ENCODE measurements at places on chromosomes 1 and 21.

- DNase-seq = no peak
Measured at GRCh38 chr1:204373911-204374310, 14.2 kb upstream of the PLEKHA6 start.

- DNase-seq = peak; percentile 57
Measured at GRCh38 chr1:199756066-199756465, 271.4 kb upstream of the NR5A2 start.

DNA sequence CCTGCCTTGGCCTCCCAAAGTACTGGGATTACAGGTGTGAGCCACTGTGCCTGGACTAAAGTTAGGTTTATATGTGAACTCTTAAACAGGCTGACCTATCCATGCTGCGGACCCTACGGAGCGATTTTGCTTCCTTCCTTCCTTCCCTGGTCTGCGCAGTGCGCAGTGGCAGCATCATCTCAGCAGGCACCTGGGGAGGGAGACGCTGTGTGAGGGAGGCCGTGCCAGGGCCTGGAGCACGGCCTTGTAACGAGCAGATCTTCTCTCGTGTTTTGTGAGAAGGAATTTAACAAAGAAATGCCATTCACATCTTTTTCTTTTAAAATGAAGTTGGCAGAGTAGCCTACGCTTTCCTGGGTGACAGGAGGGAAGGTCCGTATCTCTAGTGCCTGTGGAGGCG, 45.8 kb downstream of the PKNOX1 start:
- DNase-seq = no peak

- DNase-seq = no peak
Measured at GRCh38 chr21:36733857-36734256, 34.9 kb downstream of the SIM2 start.

- DNase-seq = peak; percentile 52
Measured at GRCh38 chr1:58155418-58156123, 391.0 kb downstream of the OMA1 start.

- no peak for DNase-seq
Measured at GRCh38 chr1:106727171-106727570, 329.3 kb upstream of the PRMT6 start.

DNA sequence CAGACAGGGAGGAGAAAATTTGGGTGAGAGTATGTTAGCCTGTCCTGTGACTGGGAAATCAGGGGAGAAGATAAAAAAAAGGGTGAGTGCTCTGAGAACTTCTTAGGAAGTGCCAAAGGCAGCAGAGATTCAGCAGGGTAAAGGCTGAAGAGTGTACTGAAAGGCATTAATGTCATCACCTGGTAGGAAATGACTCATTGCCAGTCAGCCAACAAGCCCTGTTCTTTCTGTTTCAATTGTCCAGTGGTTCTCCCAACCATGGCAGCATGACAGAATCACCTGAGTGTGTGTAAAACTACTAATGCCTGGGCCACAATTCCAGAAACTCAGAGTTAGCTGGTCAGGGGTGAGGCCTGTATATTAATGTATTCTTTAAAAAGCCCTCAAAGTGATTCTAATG, 83.5 kb downstream of the INTS7 start:
- DNase-seq = no peak

DNA sequence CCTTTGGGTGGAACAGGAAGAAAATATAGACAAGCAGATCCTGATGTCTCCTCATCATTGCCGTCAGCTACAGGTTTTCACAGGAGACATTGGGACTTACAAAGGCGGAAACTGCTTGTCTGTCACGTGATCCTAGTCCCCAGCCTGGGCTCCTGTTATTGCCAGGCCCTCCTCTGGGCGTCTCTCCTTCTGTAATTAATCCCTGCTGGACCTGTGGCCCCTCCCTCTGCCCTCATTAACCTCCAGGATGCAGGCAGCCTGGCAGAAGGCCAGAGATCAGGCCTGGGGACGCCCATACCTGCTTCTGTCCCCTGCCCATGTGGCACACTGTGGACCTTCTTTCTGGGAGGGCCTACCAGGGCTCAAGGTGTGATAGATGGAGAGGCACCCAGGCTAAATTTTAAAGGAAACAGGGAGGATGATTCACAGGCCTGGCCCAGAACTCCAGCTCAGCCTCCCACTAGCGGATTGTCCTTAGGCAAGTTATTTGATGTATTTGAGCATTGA, 2.4 kb downstream of the S100A5 start:
- no peak for DNase-seq

DNA sequence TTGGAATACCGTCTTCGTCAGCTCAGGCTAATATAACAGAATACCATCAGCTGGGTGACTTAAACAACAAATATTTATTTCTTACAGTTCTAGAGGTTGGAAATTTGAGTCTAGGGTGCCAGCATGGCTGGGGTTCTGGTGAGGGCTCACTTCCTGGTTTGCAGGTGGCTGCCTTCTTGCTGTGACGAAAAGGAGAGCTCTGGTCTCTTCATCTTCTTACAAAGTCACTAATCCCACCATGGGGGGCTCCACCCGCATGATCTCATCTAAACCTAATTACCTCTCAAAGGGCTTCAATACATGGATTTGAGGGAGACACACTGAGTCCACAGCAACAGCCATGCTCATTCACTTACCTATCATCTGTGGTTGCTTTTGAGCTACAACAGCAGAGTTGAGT, 78.3 kb downstream of the PSMG1 start:
- DNase-seq = no peak

- DNase-seq = no peak
Measured at GRCh38 chr1:206800891-206801290, 28.6 kb upstream of the IL10 start.

DNA sequence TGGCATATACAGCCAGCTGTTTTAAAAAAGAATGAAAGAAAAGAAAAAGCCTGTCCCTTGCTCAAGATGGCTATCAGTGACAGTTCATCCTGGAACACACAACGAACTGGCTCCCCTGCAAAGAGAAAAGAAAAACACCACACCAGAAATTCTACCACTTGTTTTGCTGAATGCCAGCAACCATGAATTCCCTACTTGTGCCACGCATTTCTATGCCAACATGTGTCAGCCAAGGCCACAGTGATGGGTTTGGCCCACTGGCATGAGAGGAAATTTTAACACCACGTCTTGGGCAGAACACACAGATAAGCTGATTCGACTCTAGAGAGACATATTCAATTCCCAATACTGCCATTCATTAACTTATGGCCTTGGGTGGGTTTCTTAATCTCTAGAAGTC, 64.0 kb downstream of the CAPZB start:
- no peak for DNase-seq

- no peak for DNase-seq
Measured at GRCh38 chr1:160738271-160738670, 776 bp upstream of the SLAMF7 start.

DNA sequence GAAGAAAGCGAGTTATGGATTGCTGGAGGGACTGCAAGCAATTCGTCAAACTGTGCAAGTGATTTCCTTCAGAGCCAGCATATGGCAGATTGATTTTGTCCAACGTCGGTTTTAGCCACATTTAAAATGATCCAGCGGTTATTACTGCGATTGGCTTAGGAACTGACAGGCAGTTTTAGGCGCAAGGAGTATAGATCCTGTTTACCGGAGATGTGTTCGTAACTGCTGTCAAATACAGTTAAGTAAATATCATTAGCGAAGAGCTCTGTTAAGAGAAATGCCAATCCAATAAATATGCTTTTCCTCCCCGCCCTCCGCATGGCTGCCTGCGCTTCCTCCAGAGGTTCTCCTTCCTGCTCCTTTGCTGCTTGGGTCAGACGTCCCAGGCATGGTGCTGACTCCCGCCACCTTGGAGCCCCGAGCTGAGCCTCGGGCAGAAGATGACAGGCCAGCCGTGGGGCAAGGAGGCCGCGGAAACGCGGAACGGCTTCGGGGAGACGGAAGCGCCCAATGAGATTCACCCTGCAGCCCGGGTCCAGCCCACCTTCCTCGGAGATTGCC, 9.4 kb upstream of the BARHL2 start:
- no peak for DNase-seq

GRCh38 chr1:3313576-3313950, 140.9 kb upstream of the ARHGEF16 start:
- no peak for DNase-seq

GRCh38 chr1:21622466-21623315, 46.5 kb downstream of the RAP1GAP start:
- no peak for DNase-seq

DNA sequence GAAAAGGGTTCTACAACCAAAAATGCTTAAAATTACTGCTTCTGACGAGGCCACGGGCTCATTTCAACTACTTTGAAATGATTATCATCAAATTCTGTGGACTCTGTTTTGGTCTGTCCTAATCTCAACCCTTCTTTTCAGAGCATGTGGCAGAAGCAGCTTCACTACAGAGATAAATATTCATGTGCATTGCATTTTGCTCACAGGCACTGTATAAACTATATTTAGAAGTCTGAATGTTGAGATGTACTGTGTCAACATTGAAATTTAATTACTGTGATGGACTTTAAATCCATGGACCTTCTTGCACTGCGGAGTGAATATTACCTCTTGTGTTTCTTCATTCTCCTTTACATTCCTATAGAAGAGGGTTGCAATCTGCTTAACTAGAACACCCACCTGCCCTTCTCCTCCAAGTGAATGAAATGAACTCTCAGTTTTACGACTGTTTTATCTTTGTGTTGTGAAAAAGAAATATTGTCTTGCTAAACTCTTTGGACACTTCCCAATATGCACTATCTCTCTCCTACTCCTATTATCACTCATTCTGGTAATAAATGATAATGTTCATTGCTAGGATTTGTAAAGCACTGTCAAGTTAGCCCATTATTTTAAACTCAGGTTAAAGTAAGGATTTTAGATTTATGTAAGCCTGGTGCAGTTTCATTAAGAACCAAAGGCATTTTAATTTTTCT, 281.2 kb upstream of the ST6GALNAC5 start:
- DNase-seq = no peak

DNA sequence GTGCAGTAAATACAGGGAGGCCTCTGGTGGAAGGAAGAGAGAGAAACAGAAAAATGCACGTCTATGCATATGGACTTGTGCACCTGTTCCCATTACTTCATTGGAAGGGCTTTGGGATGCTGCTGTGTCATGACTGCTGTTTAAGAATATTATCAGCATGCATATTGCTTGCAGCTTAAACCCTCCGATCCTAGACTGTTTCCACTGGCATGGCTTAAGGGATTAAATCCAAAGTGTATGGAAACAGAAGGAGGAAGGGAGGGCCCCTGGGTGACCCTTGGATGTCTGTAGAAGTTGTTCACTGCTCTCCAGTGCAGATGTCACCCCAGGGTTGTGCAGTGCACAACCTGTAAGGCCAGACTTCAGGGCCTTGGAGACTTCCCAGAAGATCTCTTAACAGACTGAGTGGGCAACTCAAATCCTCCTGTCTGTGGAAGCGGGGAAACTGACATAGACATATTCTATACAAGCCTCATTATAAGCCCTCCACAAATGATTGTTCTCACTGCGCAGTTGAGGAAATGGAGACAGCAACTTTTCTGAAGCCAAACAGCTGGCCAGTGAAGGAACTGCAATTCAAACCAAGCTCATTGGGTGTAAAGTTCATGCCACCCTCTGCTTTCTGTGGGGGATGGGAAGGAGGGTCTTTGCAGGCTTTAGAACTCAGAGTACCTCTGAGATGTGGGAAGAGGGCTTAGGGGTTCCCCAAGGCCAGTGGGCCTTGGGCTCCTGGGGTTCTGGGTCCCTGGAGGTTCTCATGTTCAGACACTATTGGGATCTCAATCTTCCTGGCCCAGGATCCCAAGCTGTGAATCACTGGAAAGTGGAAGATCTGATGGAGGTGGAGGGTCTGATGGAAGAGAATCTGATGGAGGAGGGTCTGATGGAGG, 73.8 kb downstream of the UMODL1 start:
- no peak for DNase-seq

- DNase-seq = no peak
Measured at GRCh38 chr1:109761227-109762038, 2.3 kb downstream of the EPS8L3 start.

- DNase-seq = no peak
Measured at GRCh38 chr21:31753949-31754707, 22.2 kb upstream of the SCAF4 start.

- DNase-seq = no peak
Measured at GRCh38 chr1:109273570-109274288, 9.2 kb downstream of the PSRC1 start.

DNA sequence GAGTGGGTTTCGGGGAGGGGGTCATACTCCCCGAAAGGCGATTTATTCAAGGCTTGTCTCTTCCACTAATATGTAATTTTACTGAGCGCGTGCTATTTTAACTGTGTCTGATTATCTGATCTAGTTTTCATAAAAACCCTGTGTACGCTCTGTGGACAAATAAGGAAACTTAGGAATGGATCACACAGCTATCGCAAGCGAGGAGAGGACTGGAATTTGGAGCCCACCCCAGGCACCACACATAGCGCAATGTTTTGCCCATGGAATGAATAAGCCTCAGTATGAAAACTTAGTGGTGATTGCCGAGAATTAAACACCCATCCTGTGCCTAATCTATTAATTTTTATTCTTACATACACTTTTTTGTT, 9.8 kb upstream of the RAB42 start:
- no peak for DNase-seq

DNA sequence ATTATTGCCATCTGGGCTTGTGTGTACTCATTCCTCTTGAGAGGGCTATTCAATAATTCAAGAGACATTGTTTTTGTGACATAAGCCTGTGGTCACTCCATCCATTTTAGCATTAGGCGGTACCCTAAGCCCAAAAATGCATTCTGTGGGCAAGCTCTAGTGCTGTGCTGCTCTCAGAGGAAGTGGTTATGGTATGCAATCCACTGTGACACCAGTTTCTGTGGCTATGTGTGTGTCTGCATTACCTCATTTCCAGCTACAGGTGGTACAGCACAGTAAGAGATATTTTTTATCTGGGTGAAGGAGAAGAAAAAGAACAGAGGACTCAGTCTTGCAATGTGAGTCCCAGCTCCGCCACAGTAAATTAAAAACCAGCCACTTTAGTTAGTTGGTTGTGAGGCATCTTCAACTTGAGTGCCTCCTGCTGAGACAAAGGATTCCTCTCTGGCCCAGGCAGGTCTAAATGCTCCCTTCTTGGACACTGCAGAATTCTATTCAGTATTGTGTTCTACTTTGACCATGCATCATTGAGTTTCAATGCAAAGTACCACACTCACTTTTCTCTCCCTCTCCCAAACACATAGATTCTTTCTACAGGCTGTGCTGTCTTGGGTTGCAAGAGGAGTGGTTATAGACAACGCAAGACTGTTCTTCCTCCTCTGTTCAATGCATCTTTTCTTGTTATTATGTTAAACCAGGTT, 777.8 kb upstream of the BRINP3 start:
- DNase-seq = no peak

DNA sequence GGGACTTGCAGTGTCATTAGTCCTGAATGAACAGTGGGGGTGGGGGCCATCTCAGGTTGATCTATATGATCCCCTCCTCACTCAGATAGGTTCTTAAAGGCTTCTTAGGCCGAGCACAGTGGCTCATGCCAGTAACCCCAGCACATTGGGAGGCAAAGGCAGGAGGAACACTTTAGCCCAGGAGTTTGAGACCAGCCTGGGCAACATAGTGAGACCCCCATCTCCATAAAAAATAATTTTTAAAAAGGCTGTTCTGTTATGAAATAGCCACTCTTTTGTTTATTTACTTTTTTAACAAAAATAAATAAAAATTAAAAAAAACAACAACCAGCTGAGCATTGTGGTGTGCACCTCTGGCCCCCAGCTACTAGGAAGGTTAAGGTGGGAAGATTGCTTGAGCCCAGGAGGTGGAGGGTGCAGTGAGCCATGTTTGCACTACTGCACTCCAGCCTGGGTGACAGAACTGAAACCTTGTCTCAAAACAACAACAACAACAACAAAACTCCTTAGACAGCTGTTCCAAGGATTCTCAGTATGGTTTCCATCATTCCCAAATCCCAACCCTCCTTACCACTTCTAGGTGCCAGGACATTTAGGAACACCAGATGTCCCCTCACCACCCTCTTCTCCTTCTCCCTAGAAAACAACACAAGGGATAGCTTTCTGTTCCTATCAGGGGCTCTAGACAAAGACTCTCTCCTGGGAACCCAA, 2.0 kb upstream of the TRAPPC3 start:
- no peak for DNase-seq

Measured in AML-193 (cell line).